ENCODE measurements at places on chromosomes 12 and 14.
A peak's percentile ranks its signal among the peaks of the same experiment; 100 is the strongest.

DNA sequence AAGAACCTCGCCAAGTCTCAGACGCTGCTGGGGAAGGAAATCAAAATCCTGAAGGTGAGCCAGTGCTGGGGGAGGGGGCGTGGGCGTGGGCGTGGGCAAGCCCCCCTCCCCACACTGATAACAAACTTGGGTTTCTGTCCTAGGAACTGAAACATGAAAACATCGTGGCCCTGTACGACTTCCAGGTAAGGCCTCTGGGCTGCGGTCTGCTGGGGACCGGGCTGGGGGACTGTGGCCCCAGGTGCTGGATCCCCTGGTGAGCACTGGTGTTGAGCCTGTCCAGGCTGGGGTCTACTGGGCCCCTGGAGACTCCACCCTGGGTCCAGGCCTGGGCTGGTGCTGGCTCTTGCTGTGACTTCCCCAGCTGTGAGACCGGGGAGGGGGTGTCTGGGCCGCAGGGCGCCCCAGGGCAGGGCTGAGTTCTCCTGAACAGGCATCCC lies 1.2 kb downstream of the ULK1 start:
- DNase-seq, result no peak

- DNase-seq, result no peak
Measured at GRCh38 chr14:67276131-67276530, 34.9 kb downstream of the PALS1 start.

- no peak for DNase-seq
Measured at GRCh38 chr12:100216337-100216736, 15.7 kb downstream of the ACTR6 start.

DNA sequence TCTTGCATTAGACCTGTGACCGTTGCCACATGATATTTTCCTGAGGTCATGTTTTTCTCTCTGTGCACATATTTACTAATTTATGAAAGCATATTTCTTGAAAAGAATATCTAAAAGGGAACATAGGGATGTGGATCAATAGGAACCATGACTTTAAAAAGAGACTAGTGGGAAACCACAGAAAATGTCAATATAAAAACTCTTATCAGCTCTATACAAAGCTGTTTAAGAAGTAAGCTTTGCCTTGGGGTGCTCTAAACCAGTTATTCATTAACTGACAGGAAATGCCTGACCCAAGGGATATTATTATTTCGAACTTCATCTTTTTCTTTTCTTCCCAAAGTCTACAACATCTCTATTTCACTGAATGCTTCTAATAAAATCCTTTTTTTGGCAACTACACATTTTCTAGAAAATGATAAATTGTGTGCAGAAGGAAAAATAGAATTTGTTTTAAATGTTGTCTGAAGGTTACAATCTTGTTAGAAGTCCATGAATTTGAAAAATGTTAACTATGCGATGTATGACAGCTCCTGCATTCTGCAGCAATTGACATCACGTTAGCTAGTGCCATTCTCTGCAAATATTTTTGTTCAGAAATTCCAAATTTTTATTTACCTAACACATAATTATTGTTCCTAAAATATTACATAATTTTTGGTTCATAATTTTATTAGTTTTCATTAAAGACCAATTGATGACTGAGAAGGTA lies 345.0 kb downstream of the SLC16A7 start:
- DNase-seq, result no peak

- no peak for DNase-seq
Measured at GRCh38 chr12:96094201-96094600, 58.8 kb upstream of the LTA4H start.

- no peak for DNase-seq
Measured at GRCh38 chr12:15194456-15195368, 26.5 kb downstream of the RERG start.

DNA sequence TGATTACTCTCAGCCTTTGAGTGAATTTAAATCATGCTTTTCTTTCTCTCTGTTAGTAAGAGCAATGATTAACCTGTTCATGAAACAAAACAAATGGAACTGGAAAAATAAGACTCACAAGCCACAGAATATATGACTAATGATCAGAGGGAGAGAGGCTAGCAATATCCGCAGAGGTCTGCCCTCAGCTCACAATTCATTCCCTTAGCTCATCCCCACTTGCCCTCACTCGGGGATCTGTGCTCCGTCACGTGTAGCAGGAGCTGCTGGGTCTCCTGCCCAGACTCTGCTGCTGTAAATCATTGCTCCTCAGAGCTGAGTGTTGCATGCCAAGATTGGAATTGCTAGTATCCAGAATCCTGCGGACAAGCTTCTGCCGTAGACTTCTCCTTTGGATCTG lies 53.1 kb upstream of the GNG2 start:
- no peak for DNase-seq

GRCh38 chr12:6463216-6463615 lies 7.3 kb downstream of the VAMP1 start:
- DNase-seq, result no peak

- DNase-seq, result no peak
Measured at GRCh38 chr14:24395609-24396582, 2.9 kb upstream of the NYNRIN start.

- DNase-seq, result no peak
Measured at GRCh38 chr14:24270537-24271133, 762 bp downstream of the RABGGTA start.

GRCh38 chr14:91830777-91831176 lies 36.6 kb downstream of the TC2N start:
- DNase-seq, result no peak

DNA sequence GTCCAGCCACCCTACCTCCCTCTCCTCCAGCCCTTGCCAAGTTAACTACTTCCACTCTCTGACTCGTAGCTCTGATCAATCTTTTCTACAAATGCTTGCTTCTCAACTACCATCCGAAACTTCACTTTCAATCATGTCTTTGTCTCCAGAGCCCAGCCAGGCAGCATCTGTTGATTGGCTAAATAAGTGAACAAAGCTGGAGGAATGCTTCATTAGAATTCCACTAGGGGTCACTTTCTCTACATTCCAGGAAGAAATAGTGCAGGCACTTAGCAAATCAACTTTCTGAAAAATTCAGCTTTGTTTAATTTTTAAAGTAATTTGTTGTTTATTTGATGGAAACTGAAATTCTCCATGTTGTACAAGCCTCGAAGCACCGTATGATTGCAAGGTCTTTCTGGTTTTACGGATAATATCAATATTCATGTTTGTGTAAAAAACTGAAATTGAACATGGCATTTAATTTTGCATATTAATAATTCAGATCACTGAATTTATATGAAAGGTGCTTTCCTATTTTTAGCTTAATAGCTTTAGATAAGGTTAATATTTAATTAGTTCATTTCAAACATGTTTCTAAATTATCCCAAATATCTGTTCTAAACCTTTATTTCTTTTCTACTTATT lies 32.4 kb upstream of the HELB start:
- peak; percentile 42 for DNase-seq

GRCh38 chr14:98889836-98890185 lies 382.2 kb downstream of the BCL11B start:
- DNase-seq, result no peak

DNA sequence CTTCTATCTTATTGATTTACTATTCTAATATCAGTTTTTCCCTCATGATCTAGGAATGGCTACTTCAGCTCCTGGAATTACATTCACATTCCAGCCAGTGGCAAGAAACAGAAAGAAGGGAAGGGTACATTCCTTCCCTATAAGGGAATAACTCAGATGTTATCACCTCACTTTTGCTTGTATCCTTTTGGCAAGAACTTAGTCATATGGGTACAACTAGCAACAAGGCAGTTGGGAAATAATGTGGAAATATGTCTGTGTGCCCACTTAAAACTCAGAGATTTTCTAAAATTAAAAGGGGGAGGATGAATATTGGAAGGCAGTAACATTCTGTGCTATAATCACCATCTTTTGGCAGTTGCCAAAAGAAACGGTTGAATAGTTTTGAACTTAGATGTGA lies 85.6 kb downstream of the MSRB3 start:
- DNase-seq, result no peak

- DNase-seq, result no peak
Measured at GRCh38 chr14:33254861-33255395, 316.2 kb downstream of the NPAS3 start.

- DNase-seq, result no peak
Measured at GRCh38 chr12:48339442-48340117, 11.1 kb downstream of the ZNF641 start.

GRCh38 chr12:25130741-25131188 lies 64.2 kb downstream of the DNAI7 start:
- peak; percentile 44 for DNase-seq

DNA sequence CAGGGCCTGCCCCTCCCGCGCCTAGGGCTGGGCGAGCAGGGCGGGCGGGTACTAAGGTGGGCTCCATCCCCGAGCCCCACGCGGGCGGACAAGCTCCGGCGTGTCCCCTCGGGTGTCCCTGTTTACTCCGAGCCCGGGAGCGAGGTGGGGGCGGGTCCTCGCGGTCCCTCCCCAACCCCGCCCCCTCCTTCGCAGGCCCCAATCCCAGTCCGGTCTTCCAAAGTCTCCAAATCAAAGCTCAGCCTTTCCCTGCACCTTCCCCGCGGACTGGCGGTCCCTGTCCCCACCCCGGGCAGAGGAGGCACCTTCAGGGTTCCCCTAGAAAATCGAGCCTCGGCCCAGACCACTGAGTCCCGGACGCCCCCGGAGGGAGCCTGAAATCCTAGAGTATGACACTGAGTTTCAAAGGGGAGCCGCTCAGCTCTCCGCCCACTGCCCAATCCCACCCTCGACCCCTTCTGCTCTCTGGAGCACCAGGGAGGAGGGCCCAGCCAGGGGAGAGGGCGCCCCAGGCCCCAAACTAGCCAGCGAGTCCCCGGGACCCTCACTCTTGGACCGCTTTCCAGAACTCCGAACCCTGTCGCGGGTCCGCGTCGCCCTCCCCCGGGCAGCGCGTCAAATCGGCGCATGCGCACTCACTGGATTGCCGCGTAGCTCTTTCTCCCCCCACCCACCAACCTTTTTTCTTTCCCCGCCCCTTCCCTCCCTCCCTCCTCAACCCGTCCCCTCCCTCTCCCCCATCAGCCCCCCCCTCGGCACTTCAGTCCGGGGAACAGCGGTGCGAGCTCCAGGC lies at the start of gene LRP1:
Gene LRP1 (plus strand): TSS at position 758 of the 793 bp plus-strand sequence. CDS start 482 bp downstream, outside the sequence.
- peak; percentile 69 for DNase-seq

DNA sequence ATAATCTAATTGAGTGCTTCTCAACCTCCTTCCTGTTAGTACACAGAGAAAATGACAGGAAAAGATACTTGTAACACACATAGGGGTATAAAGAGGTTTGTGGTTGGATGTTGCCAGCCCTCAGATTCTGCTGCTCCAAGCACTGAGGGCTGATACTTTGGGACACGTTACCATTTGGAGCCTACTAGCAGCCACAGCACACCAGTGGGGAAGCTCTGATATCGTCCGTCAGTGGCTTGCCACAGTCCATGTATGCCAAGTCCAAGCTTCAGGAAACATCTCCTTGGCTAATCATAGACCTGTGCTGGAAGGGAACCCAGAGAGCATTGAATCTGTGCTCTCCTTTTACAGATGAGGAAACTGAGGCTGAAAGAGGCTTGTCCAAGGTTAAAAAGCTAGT lies 22.3 kb downstream of the B4GALNT3 start:
- DNase-seq, result no peak

DNA sequence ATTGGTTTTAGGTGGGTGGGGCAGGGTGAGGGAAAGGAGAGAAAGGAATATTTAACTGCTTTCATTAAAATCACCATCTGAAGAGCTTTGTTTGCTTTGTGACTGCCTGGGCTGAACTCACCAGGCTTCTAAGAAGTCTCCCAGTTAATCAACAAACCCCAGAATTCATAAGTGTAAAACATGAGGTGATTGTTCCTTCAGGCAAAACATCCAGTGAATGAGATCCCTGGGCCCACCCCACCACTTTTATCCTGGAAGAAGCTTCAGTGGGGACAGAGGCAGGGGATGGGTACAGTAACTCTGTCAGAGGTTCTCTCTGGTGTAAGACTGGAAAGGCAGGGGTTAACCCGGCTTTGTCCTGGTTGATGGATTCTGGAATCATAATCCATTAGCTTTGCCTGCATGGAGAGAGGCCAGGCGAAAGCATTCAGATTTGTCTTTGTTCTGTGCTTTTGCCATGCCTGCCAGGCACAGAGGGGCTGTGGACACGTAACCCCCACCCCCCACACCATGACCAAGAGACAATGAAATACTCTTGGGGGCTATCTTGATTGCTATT lies 16.7 kb downstream of the PDE1B start:
- DNase-seq, result no peak

DNA sequence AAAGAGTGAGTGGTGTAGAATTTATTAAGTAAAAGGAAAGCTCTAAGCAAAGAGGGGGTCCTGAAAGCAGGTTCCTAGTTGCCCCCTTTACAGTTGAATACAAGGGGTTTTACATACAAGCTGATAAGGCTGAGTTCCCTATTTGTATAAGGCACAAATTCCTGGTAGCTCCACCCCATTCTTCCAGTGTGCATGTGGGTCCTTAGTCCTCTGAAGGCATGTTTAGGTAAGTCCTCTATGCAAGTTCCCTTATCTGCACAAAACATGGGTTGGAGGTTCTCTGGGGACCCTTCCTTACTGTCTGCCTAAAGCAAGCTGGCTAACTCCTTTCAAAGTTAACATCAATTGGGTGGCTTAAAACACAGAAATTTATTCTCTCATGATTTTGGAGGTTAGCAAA lies 2.9 kb upstream of the FAR2 start:
- no peak for DNase-seq

GRCh38 chr14:101723061-101723595 lies 38.4 kb upstream of the PPP2R5C start:
- DNase-seq, result no peak

DNA sequence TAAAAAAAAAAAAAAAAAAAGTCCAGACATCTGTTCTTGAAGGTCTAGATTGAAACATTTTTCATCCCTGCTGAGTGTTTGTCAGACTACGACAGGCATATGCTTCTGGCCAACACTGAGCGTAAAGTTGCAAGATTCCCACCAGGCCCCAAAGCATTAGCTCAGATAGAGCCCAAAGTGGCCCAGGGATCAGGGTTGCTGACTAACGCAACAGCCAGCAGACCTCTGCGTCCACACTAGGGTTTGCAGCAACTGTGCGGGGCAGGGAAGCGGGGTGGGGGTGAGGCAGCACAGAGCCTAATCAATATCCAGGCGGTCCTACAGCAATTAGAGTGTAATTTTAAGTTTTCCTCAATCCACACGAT lies 55.7 kb downstream of the SSH1 start:
- no peak for DNase-seq

DNA sequence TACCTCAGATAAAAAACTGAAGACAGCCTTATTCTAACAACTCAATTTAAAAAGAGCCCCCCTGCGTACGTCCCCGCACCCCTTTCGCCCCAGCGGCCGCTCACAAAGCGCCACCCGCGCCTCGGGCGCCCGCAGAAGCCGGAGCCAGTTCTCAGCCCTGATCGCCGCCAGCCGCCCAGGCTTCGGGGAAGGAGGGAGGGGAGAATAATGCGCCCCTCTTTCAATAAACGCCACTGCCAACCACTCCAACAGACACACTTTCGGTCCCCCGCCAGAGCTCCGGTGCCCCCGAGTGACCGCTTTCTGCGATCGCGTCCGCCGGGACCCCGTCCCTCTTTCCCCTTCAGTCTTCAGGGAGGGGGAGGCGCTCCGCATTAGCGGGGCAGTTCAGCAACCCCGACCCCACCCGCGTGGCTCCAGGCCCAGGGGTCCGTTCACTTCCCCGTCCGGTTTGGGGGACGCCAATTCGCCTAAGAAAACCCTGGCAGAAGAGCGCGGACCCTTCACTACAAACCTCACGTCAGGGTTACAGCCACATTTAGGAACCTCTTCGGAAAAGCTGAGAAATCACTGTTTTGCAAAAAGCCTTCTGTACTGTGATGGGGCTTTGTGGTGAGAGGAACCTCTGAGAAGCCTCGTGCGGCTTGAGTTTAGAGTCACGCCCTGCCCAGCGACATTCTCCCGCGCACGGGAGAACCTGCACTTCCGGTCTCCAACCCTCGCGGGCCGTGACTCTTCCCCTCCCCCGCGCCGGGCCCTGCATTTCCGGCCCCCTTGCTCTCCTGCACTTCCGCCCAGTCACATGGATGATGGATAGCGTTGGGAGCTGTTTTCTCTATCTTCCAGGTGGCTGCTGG lies 18.7 kb downstream of the FOXG1 start:
- no peak for DNase-seq
